ENCODE measurements at places on chromosomes 5 and 9.

- no peak for DNase-seq
Measured at GRCh38 chr9:10050016-10050415, 562.8 kb downstream of the PTPRD start.

GRCh38 chr9:137045294-137046087 is 486 bp downstream of the NPDC1 start:
- no peak for DNase-seq

GRCh38 chr9:15529566-15530324 is 19.0 kb upstream of the PSIP1 start:
- no peak for DNase-seq

DNA sequence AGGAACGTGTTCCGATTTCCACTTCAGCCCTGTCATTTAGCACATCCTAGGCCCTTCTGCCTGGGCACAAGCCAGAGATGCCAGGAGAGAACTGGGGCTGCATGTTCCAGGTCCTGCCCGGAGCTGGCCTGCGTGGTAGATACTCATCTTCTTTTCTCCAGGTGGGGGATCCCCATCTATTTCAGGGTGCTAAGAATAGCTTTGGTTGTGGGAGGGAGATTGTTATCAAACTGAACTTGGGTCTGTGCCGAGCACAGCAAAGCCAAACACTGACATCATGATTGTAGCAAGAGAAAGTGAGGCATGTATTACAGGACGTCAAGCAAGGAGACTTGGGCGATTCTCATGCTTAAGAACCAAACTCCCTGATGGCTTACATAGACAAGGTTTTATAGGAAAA is 18.2 kb downstream of the C9orf153 start:
- DNase-seq = no peak

DNA sequence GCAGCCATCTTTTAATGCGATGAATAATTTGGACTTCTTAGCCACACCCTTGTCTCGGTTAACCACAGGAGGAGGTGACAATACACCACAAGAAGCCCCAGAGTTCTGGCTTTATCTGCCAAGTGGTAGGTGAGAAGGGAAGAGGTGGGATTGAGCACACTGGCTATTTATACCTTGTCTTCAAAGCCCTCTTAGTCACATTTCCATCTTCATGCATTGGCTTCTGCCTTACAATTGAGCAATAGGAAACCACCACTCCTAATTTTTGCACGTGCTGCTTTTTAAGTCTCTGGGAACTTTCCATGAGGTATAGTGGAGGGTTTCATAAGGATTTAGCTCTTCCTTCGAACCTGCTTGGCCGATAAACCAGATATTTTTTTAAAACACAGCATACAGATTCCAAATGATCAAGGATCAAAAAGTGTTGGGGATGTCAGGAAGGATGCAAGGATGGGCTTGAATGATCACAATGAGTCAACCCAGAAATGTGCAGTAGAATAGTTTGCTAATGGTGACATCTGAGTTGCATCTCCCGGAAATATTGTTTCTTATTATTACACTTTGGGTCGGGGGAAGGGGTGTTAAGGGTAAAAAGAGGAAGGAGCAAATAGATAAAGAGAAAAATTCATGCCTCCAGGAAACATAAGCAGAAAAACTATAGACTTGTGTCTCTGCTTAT is 25.5 kb downstream of the PLAC8L1 start:
- no peak for DNase-seq

DNA sequence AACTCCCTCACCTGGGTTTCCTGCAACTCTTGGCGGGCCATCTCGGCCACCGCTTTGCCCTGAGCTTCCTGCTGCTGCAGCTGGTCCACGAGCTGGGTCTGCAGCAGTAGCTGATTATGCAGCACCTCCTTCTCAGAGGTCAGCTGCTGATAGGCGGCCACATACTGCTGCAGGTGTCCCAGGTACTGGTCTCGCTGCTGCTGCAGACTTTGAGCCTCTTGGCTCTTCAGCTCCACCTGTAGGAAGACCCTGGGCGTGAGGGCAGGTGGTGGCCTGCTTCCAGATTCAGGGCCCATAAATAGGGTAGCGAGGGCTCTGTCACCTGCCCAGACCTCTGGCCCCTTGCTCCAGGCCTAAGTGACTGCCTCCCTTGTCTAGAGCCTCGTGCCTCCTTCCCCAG is 16.7 kb downstream of the GOLGA2 start:
- DNase-seq = no peak

DNA sequence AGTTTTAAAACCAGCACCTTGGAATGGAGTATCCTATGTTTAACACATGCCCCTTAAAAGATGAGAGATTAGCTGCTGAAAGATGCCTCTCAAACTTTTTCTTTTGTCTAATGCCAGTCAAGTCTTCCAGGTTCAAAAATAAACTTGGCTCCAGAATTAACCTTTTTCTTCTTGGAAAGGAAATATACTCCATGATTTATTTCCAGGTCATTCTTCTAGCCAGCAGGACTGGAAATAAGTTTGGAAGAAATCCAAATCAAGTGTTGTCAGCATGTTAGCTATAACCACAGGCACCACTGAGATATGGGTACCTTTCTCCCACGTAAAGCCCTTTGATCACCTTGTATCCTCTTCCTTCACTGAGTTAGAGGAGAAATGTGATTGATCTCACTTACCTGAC is 56.1 kb downstream of the NLN start:
- DNase-seq = no peak

DNA sequence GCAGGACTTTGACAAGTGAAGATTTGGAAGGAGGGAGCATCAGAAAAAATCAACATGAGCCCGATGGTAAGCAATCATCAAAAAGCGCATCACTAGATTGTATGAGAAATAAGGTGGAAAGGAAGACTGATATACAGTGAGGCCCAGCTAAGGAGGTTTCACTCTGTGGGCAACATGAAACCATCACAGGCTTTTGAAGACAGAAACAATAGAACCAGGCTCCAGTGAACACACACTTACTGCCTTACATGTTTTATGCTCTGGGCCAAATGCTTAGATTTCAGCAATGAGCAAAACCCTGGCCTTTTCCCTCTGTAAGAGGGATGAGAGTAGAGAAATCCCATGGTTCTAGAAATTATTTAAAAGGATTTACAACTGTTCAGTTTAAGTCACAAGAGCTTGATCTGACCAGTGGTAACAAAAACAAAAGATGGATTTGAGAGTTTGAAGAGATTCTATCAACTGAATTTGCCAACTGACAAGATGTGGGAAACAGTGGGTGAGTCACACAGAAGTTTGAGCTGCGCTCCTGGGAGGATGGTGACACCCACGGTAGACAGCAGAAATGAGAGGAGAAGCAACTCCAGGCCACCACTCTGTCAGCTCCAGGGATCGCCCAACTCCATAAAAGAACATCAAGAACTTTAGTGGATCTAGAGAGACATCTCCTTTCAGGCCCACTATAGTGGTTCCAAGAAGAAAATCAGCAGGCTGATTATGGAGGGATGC is 261.8 kb downstream of the MCTP1 start:
- no peak for DNase-seq
